ENCODE measurements at places on chromosomes 7 and 10. TPM values are rescaled to one million over a fixed set of nuclear protein-coding genes. Genes with fewer than 3 reads are reported as not detected.

Gene LEP
- not detected for total RNA-seq

Gene CPVL
- total RNA-seq: 0.11 TPM

Gene SFTPA1
- total RNA-seq: not detected

DNA sequence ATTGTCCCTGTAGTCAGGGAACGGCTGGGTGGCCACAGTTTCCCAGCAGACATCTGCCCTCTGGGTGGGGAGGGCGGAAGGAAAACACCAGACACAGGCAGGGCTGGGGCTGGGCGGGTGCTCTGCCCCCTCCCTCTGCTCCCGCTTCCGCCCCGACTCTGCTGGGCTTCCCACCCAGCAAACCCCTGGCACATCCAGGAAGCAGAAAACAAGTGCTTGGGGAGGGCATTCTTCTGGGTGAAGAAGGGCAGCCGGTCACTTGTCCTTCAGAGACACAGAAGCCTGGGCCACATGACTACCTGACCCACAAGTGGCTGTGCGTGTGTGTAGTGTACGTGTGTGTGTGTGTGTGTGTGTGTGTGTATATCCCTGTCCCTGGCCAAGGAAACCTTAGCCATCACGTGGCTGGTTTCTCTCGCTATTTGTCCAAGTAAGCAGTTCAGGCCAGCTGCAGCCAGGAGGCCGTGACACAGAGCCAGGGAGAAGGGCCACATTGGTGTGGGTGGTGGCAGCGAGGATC is 77.9 kb downstream of the ZMIZ1 start:
- no peak overlapping the region for H3K4me3 ChIP-seq
- no peaks in the 10 kb centered on the region for H3K27me3 ChIP-seq
- H3K4me1 ChIP-seq: peaks cover 42% of the 10 kb centered on the region
- no peak for DNase-seq
- no peak overlapping the region for H3K27ac ChIP-seq

GRCh38 chr7:99014113-99014985 is 129.6 kb downstream of the SMURF1 start:
- H3K36me3 ChIP-seq: peaks cover 77% of the 10 kb centered on the region
- peaks cover 2% of the 10 kb centered on the region for H3K4me1 ChIP-seq
- H3K4me3 ChIP-seq: no peak overlapping the region
- H3K27me3 ChIP-seq: no peaks in the 10 kb centered on the region
- H3K27ac ChIP-seq: no peak overlapping the region

- H3K27me3 ChIP-seq: peaks cover 4% of the 10 kb centered on the region
- peaks cover 4% of the 10 kb centered on the region for H3K4me1 ChIP-seq
- H3K36me3 ChIP-seq: no peaks in the 10 kb centered on the region
- H3K4me3 ChIP-seq: no peak overlapping the region
- H3K27ac ChIP-seq: no peak overlapping the region
- DNase-seq: no peak
These were observed 59.1 kb downstream of the ELAPOR2 start for GRCh38 chr7:87000344-87000743.

DNA sequence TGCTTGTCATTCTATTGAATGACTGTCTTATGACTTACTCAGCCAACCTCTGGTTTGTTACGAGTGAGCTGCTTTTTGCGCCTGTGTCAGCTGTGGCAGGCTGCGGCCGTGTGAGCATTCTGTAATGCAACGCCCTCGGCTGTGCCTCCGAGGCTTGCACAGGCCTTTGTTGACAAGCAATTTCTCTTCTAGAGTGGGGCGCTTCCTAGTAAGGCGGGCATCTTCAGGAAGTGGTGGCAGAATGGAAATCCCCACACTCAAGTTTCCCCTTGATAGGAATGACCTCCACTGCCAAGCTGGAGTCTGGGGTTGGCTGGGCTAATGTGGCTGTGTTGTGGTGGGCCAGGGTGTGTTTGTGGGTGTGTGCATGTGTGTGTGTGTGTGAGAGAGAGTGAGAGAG is 20.2 kb upstream of the TMEM178B start:
- peak; percentile 38 for DNase-seq
- H3K27me3 ChIP-seq: peaks cover 25% of the 10 kb centered on the region
- H3K36me3 ChIP-seq: no peaks in the 10 kb centered on the region
- H3K4me1 ChIP-seq: peaks cover 14% of the 10 kb centered on the region
- no peak overlapping the region for H3K27ac ChIP-seq

GRCh38 chr10:36170943-36171501 is 528.9 kb upstream of the FZD8 start:
- H3K4me3 ChIP-seq: no peak overlapping the region
- H3K4me1 ChIP-seq: no peaks in the 10 kb centered on the region
- no peak overlapping the region for H3K27ac ChIP-seq
- no peak for DNase-seq
- H3K27me3 ChIP-seq: no peaks in the 10 kb centered on the region
- no peaks in the 10 kb centered on the region for H3K36me3 ChIP-seq

DNA sequence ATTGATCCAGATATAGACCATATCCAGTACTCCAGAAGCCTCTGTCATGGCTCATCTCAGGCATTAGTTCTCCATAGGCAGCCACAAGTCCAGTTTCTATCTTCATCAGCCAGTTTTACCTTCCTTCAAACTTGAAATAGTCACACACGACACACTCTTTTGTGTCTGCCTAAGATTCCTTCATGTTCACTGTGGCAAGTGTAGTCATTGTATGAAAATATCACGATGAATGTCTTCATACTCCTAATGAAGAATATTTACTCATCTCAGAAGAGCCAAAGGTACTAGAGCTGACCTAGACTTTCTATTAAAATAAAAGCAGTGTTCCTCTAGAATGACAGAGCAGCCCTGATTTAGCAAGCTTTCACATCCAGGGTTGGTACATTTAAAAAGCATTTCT is 230.7 kb downstream of the SNX13 start:
- H3K4me1 ChIP-seq: no peaks in the 10 kb centered on the region
- H3K27ac ChIP-seq: no peak overlapping the region
- no peaks in the 10 kb centered on the region for H3K36me3 ChIP-seq
- no peak overlapping the region for H3K4me3 ChIP-seq
- H3K27me3 ChIP-seq: peaks cover 14% of the 10 kb centered on the region

- H3K36me3 ChIP-seq: peaks cover 46% of the 10 kb centered on the region
- peaks cover 52% of the 10 kb centered on the region for H3K4me1 ChIP-seq
- peak overlapping the region; percentile 91 for H3K27ac ChIP-seq
- peak overlapping the region; percentile 93 for H3K4me3 ChIP-seq
- no peaks in the 10 kb centered on the region for H3K27me3 ChIP-seq
- DNase-seq: no peak
These were observed 830 bp downstream of the RAB18 start for GRCh38 chr10:27504808-27505460.

- DNase-seq: no peak
- no peaks in the 10 kb centered on the region for H3K36me3 ChIP-seq
- H3K27me3 ChIP-seq: peaks cover 14% of the 10 kb centered on the region
These were observed 248.1 kb downstream of the AHR start for GRCh38 chr7:17546592-17546991.
